Glomerular endothelial cell (primary cell): ENCODE measurements at places on chromosomes 7 and 10.

GRCh38 chr10:131676046-131676799 is 224.6 kb upstream of the PPP2R2D start:
- DNase-seq, result no peak

GRCh38 chr10:43235070-43235900 is 31.6 kb downstream of the RASGEF1A start:
- DNase-seq, result no peak

- no peak for DNase-seq
These were observed 966.0 kb downstream of the LRMDA start for GRCh38 chr10:76397181-76398042.

DNA sequence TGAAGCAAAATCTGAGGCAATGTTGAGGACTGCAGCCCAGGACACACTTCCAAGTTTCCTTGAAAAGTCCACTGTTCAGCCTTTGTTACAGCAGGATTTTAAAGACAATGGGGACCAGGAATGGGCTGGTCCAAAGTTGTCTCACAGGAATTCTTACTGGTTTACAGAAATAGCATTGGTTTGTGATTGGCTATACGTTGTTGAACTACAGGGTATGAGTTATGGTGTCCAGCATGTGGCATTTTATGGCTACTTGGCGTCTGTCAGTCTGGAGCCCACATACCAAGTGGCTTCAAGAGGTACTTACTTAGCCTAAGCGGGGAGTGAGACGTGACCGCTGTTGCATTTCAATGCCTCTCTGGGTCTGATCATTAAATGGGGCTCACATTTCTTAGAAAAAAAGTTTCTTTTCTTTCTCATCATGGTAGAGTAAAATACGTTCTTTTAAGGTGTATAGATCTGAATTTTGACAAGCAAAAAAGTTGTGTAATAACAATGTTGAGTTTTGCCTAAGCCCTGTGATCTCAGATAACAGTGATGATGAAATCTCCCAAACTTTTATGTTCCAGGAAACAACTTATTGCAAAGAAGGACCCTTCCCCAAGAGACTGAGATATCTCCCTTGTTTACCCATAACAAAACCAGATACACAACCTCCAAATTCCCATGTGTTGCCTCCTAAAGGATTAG is 100.0 kb upstream of the TRIM24 start:
- no peak for DNase-seq

DNA sequence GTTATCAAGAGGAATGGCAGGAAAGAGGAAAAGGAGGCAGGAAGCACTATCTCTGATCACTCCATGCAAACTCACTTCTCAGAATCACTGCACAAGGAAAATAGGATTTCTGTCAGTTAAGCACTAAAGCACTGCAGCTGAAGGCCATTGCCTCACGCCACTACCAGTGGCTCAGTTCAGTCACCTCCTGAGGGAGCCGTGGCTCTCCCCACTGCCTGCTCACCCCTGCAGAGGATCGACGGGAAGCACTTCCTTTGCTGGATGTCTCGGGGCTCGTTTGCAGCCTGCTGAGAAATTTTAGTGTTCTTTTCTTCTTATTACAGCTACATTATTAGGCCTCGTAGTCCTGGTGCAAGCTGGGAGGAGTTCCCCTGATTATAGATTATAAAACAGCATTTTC is 90.1 kb upstream of the ADCY1 start:
- no peak for DNase-seq

- DNase-seq, result no peak
These were observed 502.2 kb downstream of the ARL4A start for GRCh38 chr7:13189668-13190067.

DNA sequence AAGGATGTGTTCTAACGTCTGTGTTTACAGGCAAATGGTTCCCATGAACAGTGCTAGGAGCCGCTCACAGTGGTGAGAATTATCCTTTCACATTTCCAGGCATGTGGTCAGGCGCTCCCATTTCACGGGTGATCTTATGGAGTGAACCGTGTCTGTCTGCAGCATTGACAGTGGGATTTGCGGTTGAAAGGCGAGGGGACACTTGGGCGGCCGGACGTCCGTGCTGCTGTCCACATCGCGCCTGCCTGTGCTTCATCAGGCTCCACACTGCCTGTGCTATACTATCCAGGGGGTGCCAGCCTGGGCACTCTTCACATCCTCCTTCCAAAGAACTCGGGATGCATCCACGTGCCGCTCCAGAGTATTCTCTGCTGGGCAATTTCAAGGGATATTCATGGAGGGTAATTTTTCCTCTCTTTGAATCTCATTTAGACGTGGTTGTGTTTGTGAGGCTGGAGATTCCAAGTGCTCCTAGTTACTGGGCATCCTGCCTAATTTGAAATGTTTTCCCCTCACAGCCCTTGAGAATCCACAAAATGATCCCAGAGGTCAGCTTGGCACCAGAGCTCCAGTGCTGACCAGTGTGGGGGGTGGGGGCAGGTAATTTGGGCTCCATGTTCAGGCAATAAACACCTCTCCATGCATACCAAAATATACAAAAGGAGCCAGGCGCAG is 61.9 kb upstream of the EBF3 start:
- no peak for DNase-seq

DNA sequence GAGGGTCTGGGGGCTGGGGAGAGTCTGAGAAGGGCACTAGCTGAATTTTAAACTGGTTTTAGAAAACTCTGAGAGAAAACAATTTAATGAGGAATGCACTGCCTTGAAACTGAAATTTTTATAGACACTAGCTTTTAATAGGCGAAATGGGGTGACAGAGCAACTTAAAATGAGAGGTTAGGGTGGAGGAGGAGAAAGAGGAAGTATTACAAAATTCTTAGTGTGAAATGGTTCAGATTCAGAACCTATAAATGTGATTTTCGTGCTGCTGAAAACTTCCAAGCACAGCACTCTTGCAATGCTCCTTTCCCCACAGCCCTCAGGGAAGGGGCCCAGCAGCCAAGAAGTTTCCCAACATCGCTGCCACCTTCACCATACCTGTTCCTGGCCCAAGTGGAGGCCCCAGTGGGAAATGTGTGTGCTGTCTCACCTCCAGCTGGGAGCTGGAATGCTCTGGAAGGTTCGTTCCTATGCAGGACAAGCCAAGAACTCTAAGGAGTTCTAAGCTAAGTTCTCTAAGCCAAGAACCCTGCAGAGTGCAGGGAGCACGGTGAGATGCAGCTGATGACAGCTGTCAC is 60.0 kb downstream of the ATXN7L1 start:
- DNase-seq, result no peak

DNA sequence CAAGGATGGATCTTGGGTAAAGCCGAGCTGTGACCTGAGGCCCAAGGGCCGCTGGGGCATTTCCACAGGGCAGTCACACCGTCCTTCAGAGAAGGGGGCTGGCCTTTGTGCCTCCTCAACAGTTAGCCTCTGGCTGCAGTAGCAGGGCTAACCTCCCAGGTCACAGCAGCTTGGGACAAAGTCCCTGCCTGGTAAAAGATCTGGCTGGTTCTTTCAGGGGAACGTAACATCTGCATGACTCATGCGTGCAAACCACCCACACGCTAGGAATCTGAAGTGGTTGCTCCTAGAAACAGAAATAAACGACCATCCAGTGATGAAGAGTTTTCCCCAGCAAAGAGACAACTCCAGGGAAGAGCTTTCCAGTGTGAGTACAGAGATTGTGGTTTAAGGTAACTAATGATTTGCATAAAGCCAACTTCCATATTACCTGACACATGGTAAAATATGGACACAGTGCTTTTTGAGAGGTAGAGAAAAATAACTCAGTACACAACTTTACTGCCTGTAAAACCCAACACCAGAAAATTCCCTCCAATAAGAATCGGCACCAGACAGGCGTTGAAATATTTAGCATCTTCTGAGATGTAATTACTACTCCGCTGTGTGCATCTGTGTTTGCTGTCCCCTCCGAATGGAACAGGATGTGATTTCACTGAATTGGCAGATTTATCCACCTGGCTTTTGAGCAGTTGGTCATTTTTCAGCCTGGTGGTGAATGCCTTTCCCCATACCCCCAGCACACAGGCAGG is 84.9 kb upstream of the ADRB1 start:
- no peak for DNase-seq

DNA sequence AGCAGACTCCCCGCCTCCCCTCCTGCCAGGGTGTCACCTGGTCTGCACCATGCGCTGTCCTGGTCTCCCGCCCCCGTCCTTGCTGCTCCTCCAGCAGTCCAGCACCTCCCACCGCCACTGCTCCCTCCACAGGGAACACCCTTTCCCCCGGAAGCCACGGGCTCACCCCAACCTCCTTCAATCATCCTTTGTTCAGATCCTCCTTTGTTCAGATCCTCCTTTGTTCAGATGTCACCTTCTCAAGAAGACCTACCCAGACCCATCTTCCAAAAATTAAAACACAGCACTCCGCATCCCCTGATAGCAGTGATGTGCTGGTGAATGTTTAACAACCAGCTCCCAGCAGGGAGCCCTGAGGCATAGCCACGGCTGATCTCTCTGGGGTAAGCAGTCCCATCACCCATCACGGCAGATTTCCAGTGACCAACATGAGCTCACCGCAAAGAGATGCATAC is 237.7 kb downstream of the USP6NL start:
- DNase-seq, result no peak

DNA sequence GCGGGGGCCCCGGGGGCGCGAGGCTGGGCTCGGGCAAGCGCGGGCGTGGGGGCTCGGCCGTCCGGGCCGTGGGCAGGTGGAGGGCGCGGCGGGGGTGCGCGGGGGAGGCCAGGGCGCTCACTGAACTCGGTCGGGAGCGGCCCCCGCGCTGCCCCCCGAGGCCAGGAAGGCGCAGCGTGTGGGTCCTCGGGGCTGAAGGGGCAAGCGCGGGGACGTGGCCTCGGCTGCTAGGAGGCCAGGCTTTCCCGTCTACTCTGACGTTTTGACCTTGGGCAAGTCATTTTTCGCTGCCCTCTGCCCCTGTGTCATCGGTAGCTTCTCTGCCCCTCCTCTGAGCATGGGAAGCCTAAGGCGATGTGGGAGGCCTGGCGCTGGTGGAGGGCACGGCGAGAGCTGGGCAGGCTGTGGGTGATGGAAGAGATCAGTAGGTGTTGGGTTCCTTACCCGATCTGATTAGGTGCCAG is 441 bp downstream of the FBH1 start:
- no peak for DNase-seq

DNA sequence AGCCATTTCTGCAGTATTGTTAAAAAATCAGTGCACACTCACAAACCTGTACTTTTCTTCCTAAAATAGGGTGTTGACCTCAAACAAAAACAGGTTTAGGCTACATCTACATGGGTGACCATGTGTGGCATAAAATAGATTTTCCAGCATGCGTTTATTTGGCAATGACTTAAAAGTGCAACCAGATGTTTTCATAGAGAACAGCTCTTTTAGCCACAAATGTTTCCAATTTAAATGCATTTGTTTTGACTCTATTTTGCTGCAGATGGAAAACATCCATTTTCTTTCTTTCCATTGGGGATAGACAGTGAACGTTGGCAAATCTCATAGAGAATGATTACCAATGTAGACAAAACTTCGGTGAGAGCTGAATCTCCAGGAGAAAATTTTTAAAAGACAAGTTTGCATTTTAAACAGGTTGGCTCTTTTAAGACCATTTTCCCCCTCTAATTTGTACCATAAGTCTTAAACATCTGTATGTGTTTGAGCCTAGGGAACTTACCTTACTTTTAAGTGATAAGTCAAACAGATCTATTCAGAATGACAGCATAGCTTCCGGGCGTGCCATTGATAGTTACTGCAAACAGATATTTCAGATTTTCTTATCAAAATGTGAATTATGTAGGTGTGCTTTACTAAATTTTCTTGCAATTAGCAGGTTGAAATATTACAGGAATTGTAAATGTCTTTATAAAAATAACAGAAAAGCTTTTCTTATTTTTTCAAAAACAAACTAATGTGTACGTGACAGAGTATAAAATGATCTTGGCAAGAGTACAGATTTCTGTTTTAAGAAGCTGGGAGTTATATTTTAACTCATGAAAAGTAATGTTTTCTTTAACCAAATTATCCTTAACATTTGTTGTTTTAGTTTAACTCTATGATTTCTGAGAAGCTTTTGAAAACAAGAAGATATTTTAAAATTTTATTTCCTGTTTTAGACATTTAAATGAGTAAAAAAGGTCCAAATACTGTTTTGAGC is 144.9 kb downstream of the HGF start:
- no peak for DNase-seq

DNA sequence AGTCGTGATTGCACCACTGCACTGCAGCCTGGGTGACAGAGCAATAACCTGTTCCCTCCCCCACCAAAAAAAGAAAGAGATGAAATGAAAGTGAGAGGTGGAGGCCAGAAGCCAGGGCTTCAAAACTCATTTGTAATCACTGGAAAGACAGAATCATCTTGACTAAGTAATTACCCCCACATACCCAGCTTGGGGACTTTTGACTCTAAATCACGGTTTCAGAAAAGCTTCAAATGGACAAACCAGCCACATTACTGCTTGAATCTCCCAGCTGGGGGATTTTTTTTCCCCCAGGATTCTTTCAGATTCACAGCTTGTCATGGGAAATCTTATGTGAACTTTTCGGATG is 361.0 kb downstream of the FRMD4A start:
- DNase-seq, result no peak

- DNase-seq, result no peak
These were observed 51.8 kb upstream of the SUN1 start for GRCh38 chr7:780516-780915.

GRCh38 chr7:108735814-108736213 is 166.1 kb downstream of the DNAJB9 start:
- no peak for DNase-seq

DNA sequence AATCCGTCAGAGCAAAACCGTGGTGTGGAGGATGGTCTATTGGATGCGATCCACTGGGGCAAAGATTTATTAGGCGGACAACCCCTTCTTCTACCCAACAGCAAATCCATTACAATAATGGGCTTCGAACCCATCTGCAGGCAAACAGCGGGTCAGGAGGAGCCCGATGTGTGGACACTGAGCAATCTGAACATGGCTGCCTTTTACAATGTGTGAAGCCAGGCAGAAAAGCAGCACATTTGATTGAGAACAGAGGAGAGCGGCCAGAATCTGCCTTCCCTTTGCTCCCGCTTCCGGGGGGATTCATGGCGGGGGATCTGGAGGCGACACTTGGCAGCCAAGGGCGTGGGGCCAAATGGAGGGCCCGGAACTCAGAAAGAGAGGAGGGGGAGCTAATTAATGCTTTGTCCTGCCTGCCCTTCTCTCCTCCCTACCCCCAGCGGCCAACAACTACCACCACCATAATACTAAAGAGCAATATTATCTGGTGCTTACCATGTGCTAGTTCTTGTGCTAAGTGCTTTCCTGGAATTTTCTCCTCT is 133.0 kb downstream of the EMX2 start:
- DNase-seq, result no peak
